H7 (cell line): ENCODE measurements at places on chromosomes 6 and 20.

DNA sequence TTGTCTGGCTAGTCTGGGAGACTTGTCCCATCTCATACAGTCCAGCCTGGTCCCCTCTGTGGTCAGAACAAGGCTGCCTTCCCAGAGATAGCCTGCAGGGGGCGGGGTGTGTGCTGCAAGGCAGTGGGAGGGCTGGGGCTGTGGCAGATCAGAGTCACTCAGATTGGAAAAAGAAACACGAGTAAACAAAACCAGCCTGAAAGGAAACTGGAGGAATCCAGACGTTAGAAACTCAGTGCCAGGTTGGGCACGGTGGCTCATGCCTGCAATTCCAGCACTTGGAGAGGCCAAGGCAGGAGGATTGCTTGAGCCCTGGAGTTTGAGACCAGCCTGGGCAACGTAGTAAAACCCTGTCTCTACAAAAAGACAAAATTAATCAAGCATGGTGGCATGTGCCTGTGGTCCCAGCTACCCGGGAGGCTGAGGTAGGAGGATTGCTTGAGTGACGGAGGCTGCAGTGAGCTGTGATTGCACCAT, 20.2 kb downstream of the LEMD2 start:
- DNase-seq = peak; percentile 93

DNA sequence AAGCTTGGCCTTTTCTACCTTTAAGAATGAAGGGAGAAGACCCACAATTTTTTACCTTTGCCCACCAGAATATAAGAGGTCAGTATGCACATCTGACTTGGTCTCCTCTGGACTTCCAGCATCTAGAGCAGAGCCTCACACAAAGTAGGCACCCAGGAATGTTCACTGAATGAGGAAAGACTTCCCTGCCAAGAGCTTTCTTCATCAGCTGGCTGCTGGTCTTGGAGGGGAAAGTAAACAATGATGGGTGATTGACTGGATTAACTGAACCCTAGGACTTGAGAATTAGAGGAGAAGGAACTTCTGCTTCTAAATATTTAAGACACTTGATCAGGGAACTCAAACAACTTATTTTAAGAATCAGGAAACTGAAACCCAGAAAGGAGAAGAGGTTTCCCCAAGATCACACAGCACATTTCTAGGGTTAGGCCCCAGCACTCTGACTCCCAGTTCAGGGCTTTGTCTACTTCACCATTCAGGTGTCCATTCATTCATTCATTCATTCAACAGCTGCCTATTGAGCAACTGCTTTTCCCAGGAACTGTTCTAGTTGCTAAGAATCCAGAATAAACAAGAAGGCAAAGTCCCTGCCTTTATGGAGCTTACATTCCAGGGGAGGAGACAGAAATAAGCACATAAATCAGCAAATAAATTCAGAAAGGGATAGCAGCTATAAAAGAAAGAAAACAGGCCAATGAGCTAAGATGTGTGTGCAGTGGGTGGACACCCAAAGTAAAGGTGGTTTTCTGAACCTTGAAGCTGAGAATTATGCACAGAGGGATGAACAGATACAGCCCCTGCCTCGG, 216.9 kb upstream of the LRFN2 start:
- no peak for DNase-seq

GRCh38 chr20:63473555-63474449, 1.3 kb upstream of the KCNQ2 start:
- DNase-seq = no peak

GRCh38 chr6:148738946-148739821, 7.6 kb upstream of the UST start:
- DNase-seq = no peak

DNA sequence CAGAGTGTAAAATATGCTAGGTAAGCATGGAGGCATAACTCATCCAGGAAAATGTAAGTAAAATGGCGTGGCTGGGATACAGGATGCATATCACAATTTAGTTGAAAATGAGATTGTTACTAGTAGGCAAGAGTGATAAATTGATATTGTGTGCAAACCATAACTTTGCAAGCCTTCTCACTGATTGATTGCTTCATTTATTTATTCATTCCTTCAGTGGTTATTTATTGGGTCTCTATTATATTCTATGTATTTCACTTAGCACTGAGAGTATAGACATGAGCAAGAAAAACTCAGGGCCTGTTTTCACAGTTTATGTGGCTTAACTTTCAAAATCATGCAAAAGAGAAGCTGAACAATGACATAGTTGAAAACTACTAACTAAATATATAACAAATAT, 241.0 kb upstream of the EYS start:
- no peak for DNase-seq

DNA sequence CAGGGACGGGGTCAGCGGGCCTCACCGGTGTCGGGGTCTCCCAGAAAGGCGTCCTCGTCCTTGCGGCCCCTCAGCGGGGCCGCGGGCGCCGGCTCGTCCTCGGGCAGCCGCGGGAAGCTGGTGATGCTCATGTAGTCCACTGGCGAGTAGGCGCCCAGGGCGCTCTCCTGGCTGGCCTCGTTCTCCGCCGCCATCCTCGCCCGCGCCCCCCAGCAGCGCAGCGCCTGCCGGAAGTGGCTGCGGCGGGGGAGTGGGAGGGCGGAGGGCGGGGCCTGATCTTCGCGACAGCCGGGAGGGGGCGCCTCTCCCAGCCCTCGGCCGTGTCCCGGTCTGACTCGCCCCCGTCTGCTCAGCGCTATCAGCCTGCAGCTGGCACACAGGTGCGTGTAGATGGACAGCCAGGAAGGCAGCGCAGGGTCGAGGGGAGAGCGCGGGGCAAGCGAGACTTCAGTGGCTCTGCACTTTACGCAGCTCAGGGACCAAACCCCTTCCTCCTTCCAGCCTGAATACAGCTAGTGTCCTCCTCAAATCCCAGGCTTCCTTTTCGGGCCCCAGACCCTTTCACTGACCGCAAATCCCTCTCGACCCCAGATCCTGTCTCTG, at the start of gene GGT7:
Gene GGT7, minus strand, starts transcription at position 235 of the 603 bp plus-strand sequence. Its CDS starts 41 bp downstream, at position 194.
- peak; percentile 97 for DNase-seq

DNA sequence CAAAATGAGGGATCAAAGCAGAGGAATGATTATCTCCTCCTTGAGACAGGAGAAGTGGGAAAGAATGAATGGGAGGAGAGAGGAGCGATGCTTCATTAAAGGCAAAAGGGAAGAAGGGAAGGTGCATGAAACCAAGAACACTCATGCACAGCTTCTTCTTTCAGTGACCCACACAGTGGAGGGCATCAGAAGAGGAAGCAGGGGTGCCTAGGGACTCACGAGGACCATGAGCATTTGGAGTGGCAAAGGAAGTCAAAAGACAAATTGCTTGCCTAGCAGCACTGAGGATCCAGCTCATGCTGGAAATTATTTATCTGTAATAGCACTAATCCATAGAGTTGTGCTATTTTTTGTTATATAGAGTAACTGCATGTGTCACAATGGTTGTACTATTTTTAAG, 66.1 kb downstream of the SMLR1 start:
- DNase-seq = no peak

DNA sequence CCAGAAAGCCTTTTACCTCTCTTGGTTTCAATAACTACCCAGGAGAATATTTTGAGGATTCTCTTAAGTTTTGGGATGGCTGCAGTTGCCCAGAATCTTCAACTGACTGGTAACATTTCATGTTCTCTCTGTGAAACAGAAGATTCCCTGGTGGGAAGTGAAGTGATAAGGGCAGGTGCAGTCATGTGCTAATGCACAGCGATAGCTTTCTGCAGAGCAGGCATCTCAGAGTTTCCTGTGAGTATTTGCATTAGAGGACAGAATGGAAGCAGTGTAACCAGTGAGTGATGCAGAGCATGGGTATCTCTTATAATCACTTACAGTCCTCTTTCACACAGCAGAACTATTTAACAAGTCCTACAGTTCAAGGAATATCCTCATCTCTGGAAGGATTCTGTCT, 76.1 kb downstream of the HCRTR2 start:
- DNase-seq = no peak

DNA sequence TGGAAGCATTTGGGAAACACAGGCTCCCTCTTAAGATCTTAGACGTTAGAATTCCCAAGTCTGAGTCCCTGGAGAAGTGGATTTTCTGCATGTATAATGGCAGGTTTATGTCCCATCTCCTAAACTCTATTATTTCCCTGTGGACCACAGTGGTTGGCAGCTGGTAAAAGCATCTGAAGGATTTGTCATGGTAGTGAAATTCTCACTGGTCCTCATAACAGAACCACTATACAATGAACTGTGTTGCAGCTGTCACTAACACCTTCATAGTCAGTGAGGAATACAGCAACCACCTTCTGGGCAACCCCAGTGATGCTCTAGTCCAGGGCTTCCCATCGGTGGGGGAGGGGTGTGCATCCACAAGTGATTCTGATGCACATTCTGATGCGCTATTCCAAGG, 396.9 kb downstream of the ZFAND3 start:
- DNase-seq = no peak

- no peak for DNase-seq
These were observed 80.6 kb upstream of the SULF2 start for GRCh38 chr20:47865912-47866311.

DNA sequence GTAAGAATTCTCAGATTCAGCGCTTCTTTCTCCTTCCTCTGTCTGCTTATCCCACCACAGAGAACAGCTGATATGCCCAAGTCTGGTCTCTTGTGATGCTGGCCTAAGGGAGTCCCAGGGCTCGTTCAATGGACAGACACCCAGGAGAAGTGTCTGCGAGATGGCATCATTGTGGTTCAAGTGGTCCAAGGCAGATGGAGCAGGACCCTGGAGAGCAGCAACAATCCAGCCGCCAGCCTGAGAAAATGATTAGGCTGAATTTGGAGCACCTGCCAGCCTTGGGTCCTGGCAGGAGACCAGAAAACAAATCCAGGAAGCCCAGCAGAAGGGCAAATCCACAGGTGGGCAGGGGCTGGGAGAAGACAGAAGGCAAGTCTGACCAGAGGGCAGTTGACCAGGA, 145.8 kb downstream of the PTPRT start:
- DNase-seq = no peak

DNA sequence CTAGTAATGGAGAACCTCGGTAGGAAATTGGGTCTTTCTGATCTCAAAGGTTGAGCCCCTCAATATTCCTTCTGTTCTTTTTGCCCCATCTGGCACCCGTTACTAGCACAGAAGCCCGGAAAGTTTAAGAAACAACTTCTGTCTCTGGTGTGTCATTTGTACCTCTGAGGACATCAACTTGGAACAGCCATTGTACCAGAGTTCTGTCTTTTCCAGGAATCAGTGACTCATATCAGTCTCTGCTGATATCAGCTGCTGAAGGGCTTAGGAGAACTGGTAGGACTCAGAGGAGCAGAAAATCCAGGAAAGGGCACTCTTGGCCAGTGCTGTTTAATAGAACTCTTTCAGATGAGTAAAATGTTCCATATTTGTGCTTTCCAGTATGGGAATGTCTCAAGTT, 78.3 kb upstream of the CHD6 start:
- DNase-seq = no peak

DNA sequence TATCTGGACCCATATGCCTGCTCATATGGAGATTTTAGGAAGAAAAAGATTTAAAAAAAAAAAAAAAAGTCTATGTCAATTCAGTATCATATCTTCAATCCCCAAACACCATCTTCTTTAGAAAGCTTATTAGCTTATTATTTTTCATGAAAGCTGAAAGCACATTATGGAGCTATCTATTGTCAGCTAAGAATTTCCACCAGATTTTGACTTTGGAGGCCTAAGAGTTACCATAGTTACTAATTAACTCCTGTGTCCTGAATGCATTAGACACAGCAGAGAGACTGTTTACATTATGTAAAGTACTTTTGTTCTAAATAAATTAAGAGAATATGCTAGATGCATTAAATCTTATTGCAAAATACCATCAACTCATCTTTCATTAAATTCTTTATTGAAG, 255.5 kb upstream of the NRSN1 start:
- no peak for DNase-seq

DNA sequence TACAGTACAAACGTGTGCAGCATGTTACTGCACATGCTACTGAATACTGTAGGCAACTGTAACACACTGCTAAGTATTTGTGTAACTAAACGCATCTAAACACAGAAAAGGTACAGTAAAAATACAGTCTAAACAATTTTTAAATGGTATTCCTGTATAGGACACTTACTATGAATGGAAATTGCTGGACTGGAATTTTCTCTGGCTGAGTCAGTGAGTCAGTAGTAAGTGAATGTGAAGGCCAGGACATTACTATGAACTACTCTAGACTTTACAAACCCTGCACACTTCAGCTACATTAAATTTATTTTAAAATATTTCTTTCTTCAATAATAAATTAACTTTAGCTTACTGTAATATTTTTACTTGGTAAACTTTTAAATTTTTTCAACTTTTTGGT, 225.0 kb upstream of the TENT5A start:
- DNase-seq = no peak

GRCh38 chr6:41167173-41167963, 4.5 kb upstream of the TREM2 start:
- DNase-seq = peak; percentile 66

DNA sequence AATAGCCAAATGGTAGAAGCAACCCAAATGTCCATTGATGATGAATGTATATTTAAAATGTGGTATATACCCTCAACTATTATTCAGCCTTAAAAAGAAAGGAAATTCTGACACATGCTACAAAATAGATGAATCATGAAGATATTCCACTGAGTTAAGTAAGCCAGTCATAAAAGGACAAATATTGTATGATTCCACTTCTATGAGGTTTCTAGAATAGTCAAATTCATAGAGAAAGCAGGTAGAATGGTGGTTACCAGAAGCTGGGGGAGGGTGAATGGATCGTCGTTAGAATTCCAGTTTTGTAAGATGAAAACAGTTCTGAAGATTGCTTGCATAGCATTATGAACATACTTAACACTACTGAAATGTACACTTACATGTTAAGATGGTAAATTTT, 214.3 kb upstream of the MYLIP start:
- no peak for DNase-seq

DNA sequence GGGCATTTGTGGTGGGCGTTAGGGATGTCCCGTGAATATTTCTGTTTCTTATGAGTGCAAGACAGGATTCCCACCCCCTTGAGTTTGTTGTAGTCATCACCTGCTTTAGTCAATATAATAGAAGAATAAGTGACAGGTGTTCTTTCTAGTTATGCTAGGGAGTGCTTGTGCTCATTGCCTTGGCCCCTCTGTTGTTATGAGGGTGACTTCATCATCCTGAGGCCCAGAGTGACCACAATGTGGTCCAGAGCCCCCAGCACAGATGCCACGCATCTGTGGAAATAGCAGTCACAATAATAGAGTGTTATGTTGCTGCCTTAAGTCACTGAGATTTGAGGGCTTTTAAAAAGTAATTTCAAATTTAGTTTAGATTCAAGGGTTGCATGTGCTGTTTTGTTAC, 42.4 kb downstream of the GGTLC1 start:
- no peak for DNase-seq

DNA sequence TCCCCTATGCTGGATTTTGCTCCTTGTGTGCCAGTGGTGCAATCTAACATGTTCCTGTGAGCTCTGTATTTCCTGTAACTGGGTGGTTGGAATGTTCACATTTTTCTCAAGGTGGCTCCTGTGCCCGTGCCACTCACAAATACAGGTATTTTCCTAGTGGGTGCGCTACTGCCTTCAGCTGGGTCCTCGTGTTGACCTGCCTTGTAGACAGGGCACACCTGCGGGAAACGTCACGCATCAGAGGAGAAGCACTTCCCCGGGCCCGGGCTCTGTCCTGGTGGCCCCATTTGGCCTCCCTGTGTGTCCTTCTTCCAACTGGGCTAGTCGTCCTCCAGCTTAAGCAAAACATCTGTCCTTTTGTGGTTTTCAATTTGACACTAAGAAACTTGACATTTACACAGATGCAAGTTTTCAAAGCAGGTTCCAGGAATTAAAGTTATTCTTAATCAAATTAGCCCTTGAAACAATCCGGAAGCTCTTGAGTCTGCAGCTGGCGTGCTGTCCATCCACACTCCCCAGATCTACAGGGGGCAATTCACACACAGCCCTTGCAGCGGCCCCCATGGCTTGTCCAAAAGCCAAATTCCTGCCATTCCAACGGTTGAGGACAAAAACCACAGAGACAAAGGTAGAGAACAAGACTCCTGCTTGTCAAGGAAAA, 275.1 kb downstream of the CDC5L start:
- peak; percentile 72 for DNase-seq
